Psoas muscle (tissue), 8 donors: ENCODE measurements at places on chromosomes 3 and 15. TPM values are rescaled to one million over a fixed set of nuclear protein-coding genes. Genes with fewer than 3 reads are reported as not detected.

GRCh38 chr3:183050706-183051105 is 48.6 kb downstream of the MCCC1 start:
- no peak for DNase-seq
- no peak overlapping the region for H3K4me3 ChIP-seq
- H3K27me3 ChIP-seq, result no peaks in the 10 kb centered on the region
- no peaks in the 10 kb centered on the region for H3K4me1 ChIP-seq

- no peaks in the 10 kb centered on the region for H3K27me3 ChIP-seq
- DNase-seq, result no peak
- H3K27ac ChIP-seq, result no peak overlapping the region
Measured at GRCh38 chr3:128572644-128573105, 77.9 kb downstream of the RPN1 start.

GRCh38 chr15:35857567-35858226 is 311.7 kb upstream of the DPH6 start:
- no peak overlapping the region for H3K4me3 ChIP-seq
- H3K4me1 ChIP-seq, result peaks cover 3% of the 10 kb centered on the region
- H3K27me3 ChIP-seq, result no peaks in the 10 kb centered on the region
- H3K36me3 ChIP-seq, result no peaks in the 10 kb centered on the region
- no peak for DNase-seq

DNA sequence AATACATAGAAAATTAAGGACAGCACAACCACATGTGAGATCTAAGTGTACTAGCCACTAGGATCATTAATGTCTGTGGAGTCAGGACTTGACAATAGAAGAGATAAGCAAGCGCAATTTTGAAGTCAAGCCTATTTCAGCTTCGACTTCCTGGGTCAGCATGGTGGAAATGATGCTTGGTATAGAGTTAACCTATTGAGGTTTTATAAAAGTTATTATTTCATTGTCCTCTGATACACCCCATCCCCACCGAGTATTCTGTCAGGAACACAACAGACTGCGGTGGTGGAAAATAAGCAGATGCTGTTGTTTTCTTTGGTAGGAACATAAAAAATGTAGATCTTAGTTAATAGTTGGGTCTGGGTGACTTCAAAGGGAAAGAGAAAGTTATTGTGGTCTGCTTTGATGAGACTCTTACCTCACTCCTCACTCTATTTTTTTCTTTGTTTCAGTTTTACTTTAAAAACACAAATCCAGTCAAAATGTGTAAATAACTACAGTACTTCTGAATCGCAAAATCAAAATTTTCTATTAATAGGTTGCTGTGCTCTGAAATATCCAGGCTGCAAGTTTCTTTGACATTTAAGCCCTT is 82.1 kb downstream of the IL5RA start:
- H3K4me3 ChIP-seq, result no peak overlapping the region

The SPTSSB gene
- total RNA-seq, result not detected

DNA sequence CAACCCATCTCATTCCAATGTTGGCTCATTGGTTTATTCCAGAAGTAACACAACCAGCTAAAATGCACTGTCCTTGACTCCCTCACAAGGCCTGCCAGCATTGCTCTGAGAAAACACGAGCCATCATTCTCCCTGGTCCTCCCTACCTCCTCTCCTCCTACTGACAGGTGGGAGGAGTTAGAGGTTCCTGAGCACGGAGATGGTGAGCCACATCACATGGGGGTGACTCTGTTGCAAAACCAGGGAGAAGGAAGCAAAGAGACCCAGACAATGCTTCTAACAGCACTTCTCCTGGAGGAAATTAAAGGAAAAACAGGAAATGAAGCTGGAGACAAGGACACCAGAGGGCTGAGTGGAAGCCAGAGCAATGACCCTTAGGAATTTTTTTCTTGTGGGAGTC is 667.4 kb downstream of the NTRK3 start:
- no peak overlapping the region for H3K27ac ChIP-seq
- no peak overlapping the region for H3K4me3 ChIP-seq
- H3K4me1 ChIP-seq, result no peaks in the 10 kb centered on the region
- no peaks in the 10 kb centered on the region for H3K27me3 ChIP-seq

The SLC2A2 gene
- total RNA-seq, result not detected

GRCh38 chr3:104523136-104523535 is 843.6 kb upstream of the ALCAM start:
- no peak overlapping the region for H3K27ac ChIP-seq
- H3K4me1 ChIP-seq, result no peaks in the 10 kb centered on the region
- no peaks in the 10 kb centered on the region for H3K27me3 ChIP-seq
- no peak for DNase-seq

- no peak overlapping the region for H3K27ac ChIP-seq
- no peaks in the 10 kb centered on the region for H3K27me3 ChIP-seq
- H3K4me3 ChIP-seq, result no peak overlapping the region
- H3K4me1 ChIP-seq, result no peaks in the 10 kb centered on the region
- no peaks in the 10 kb centered on the region for H3K36me3 ChIP-seq
Measured at GRCh38 chr3:100875239-100875638, 118.0 kb downstream of the ABI3BP start.

DNA sequence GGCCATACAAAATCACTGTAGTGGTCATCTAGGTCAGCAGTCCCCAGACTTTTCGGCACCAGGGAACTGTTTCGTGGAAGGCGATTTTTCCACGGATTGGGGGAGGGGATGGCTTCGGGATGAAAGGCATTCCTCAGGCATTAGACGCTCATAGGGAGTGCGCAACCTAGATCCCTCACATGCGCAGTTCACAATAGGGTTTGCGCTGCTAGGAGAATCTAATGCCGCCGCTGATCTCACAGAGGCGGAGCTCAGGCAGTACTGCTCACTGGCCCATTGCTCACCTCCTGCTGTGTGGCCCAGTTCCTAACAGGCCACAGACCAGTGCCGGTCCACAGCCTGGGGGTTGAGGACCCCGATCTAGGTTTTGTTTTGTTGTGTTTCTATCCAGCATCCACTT is 200.1 kb downstream of the SLC9A9 start:
- peaks cover 3% of the 10 kb centered on the region for H3K4me1 ChIP-seq
- H3K27me3 ChIP-seq, result no peaks in the 10 kb centered on the region
- no peak overlapping the region for H3K27ac ChIP-seq
- no peaks in the 10 kb centered on the region for H3K36me3 ChIP-seq
